ENCODE measurements at places on chromosomes 6 and 20. TPM values are rescaled to one million over a fixed set of nuclear protein-coding genes. Genes with fewer than 3 reads are reported as not detected.

Gene UST
- total RNA-seq: 17.6 TPM

Gene GNAS-AS1
- total RNA-seq: 0.56 TPM

Gene HLA-DOA
- 1.2 TPM for total RNA-seq

Gene TBXT
- not detected for total RNA-seq

Gene SRC
- total RNA-seq: 78.4 TPM

Gene GPX5
- total RNA-seq: not detected

Gene RIMS1
- total RNA-seq: 4.2 TPM

Gene CTCFL
- not detected for total RNA-seq

Gene BTNL2
- not detected for total RNA-seq

Gene SLC17A3
- not detected for total RNA-seq

Gene LRRC1
- total RNA-seq: 5.6 TPM

Gene ENPP1
- 19.6 TPM for total RNA-seq

Gene KHDC1L
- total RNA-seq: not detected
